Activated CD4-positive, alpha-beta T cell treated with anti-CD3 and anti-CD28 coated beads, Interleukin-2, amount 10 ng/mL, durations not matched to agents 7 days and 5 days (primary cell): ENCODE measurements at places on chromosomes 4 and X.

GRCh38 chrX:133989490-133989889, 4.1 kb upstream of the GPC3 start:
- DNase-seq = no peak

GRCh38 chr4:47213971-47214370, 182.6 kb downstream of the GABRB1 start:
- no peak for DNase-seq

DNA sequence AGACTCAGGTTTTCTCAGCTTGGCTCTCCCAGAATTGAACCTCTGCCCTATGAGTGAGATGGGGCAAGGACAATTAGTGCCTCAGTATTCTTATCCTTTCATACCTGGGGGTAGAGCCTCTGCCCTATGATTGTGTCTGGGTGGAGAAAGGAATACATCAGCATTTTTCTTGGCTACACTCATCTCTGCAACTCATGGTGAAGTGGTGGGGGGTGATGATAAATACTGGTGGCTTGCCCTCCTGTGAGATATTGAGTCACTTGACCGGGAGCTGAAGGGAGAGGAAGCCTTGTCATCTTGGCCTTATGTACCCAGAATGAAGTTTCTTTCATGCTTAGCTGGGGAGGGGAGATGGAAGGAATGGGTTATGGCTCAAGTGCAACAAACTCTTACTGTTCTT, 71.3 kb upstream of the ENOX2 start:
- DNase-seq = no peak

DNA sequence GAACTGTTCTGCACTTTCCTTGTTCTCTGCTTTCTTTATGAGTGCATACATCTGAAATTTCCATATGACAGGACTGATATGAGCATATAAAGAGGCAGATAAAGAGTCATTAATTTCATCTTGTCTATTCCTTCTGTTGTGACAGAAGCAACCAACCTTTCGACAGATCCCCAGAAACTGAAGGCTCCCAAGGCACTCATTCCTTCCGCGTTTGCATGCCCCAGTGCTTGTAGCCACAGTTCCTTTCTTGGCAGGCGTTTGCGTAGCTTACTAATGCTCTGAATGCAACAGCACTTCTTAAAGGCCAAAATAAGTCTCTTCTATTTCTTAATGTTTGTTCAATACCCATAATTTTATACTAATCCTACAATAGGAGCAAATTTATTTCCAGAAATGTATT, 94.0 kb upstream of the TBL1X start:
- no peak for DNase-seq

DNA sequence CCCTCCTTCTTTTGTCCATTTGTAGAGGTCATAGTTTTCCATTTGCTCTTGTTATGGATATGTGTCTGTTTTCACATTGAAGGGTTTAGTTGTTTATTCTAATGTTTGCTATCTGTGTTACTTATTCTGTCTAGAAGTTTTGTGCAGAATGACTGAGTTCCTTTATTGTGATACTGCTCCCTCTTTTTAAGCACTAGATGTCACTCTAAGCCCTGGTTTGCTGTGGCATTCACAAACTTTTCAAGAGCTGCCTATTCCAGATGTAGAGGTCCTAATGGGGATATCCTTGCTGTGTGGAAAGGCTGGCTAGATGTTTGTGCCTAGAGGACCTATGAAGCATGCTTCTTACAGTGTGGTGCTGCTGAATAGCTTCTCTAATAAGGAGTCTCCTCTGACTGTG, 338.6 kb downstream of the SPIN4 start:
- DNase-seq = no peak

DNA sequence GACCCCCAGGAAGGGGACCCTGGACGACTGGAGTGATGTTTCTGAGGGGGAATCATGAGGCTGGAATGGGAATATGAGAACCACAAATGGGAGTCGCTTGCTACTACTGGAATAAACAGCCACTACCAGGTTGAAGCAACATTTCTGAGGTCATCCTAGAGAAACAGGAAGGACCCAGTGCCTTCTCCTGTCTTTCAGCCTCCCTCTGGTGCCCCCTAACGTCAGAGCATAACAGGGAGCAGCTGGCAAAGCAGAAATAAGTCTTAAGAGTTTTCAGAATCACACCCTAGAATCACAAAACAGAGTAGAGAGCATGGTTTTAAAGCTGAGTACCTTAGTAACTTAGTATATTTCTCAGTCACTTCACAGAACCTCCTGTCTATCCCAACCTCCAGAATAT, 347.8 kb upstream of the PITX2 start:
- DNase-seq = peak; percentile 6

GRCh38 chr4:60945641-60946040, 254.5 kb upstream of the ADGRL3 start:
- no peak for DNase-seq

DNA sequence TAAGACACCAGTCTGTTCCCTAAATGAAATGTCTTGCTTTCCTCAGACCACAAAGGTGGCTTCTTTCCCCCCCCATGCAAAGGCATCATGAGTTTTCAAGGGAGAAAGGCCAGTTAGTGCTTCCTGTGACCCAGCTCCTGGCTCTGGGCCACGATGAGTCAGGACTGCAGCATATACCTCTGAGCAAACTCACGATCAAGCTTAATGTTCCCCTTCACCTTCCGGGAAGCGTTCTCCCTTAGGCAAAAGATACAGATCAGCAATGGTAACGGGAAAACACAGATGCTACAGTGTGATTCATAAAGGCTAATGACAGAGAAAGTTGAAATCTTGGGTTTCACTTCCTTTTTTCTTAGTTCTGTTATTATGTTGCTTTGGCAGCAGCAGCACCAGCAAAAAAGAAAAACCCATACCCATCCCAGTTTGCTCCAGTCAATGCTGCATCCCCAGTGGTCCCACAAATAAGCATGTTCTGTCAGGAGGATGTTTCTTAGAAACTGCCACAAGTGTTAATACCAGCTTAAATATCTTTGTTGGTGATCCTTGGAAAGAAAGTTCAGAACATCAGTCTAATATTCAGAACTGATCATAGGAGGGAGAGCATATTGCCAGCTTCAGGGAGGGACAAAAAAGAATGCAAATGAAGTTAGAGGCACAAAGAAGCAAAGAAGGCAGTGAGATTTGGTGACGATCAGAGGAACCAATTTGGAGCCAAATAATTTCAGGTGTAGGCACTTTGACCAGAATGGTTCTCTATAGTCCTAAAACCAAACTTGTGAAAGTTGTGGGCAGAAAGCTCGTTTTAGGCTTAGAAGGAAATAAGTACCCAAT, 41.2 kb downstream of the LONRF3 start:
- DNase-seq = no peak

- no peak for DNase-seq
Observed at GRCh38 chr4:44914223-44914622, 187.9 kb upstream of the GNPDA2 start.

DNA sequence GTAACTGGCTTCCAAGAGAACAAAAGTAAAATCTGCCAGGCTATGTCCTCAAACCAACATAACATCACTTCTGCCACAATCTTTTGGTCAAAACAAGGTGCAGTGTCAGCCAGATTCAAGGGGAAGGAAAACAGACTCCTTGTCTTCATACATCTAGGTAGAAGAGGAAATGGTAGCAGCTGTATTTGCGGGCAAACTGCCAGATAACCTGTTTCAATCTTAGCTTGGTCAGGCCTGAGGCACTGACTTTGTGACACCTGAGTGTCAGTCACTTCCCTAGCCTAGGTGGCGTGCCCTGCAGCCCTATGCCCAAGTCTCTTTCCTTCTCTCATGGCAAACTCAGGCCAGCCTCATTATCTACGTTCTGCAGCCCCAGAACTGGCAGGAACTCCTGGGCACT, 146.2 kb upstream of the JADE1 start:
- peak; percentile 13 for DNase-seq

- DNase-seq = no peak
Observed at GRCh38 chr4:111404673-111405072, 740.6 kb upstream of the FAM241A start.

DNA sequence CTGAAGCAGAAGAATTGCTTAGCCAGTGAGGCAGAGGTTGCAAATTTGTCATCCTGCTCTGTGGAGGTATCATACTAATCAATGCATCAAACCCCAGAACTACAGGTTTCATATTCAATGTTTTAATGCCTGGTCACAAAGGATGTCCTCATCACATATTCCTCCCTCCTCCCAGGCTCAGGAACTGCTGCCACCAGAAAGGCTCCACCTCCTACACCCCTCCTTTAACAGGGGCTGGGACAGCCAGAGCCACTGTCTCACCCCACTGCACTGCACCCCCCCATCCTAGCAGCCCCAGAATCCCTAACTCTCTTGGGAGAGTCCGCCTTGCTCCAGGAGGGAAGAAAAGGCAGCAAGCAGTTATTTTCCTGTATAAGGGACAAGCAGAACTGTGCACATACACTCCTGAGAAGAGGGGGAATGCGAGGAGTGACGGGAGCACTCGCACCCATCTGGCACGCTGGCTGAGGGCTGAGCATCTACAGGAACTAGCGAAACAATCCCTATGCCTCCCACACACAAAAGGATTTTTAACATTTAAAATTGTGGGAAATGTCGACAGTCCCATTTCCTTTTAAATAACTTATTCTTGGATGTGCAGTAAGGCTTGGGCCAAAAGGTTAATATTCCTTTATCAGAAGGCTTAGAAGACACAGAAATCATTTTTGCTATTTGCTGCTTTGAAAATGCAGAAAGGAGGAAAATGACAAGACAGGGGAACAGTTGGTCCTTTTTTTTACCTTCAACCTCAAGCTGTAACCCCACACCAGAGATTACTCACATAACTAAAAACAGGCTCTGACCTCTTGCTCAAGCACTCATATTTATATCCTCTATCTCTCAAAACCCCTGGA, 27.8 kb downstream of the CD99L2 start:
- DNase-seq = no peak

- DNase-seq = no peak
Observed at GRCh38 chr4:111046811-111047210, 423.9 kb upstream of the PITX2 start.

DNA sequence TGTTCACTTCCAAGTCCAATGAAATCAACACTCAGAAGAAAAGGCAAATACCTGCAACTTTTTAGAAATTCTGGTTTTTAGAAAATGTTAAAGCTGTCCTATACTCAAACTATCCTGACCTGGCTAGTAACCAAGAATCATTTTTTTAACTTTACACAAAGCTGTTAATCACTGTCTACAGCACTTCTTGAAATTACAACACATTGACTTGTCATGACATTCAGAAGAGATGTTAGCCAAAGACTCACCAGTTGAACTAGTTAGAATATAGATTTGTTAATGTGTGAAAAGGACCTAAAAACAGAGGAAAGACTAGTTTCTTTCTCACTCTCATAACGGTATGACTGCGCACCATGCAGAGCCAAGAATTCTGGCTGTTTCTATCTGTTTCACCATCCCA, 98.8 kb downstream of the COX18 start:
- DNase-seq = no peak
